Mesendoderm (in vitro differentiated cells): ENCODE measurements at places on chromosomes 1 and 21.
A peak's percentile ranks its signal among the peaks of the same experiment; 100 is the strongest.

DNA sequence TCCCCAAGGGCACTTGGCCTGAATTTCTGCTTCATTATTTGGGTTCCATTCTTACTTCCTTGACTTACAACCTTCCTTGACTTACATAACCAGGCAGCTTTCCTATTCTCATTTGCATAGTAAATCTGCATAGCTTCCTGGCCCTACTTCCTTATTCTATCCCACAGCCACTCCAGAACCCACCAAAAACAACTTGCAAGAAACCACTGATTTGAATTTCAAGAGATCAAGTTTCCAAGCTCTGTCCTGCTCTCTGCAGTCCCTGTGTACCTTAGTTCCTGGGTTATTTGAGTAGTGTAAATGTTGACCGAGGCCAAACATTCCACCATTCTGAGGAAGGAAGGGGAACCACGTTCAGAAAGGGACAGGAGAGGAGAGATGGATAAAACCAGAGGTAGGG, 603.3 kb downstream of the PTPRC start:
- H3K4me3 ChIP-seq, result no peak overlapping the region
- no peak overlapping the region for H3K27ac ChIP-seq
- no peaks in the 10 kb centered on the region for H3K36me3 ChIP-seq

DNA sequence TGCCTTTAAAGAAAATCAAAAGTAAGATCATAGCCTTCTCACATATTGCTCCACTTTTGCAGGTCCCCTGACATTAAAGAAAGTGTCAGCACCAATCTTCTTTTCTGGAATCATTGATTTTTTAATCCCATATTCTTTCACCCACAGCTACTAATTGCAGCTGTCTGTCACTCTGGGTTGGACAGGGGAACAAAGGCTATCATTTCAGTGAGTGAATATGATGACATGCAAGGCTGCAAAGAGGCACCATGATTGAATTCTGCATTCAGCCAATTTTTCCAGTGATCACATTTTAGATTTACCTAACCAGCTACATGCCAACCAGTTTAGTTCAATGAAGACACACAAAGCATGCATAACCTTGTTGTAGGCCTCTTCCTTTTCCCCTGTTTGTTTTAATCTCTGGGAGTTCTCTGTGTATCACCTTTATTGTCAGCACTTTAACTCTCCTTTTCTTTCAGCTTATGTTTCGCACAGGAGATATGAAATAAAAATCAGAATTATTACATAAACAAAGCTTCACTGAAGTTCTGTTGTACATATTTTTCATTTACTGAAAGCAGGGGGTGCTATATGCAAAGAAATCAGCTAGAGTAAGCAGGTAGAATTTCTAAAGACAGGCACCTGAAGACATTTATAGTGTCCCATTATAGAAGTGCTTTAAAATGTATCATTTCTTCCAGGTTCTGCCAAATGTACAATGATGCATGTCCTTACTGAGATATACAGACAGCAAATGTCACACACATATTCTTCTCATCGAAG, 584.8 kb downstream of the PLA2G4A start:
- no peaks in the 10 kb centered on the region for H3K36me3 ChIP-seq
- no peak overlapping the region for H3K27ac ChIP-seq
- no peak overlapping the region for H3K4me3 ChIP-seq
- H3K4me1 ChIP-seq, result peaks cover 3% of the 10 kb centered on the region

DNA sequence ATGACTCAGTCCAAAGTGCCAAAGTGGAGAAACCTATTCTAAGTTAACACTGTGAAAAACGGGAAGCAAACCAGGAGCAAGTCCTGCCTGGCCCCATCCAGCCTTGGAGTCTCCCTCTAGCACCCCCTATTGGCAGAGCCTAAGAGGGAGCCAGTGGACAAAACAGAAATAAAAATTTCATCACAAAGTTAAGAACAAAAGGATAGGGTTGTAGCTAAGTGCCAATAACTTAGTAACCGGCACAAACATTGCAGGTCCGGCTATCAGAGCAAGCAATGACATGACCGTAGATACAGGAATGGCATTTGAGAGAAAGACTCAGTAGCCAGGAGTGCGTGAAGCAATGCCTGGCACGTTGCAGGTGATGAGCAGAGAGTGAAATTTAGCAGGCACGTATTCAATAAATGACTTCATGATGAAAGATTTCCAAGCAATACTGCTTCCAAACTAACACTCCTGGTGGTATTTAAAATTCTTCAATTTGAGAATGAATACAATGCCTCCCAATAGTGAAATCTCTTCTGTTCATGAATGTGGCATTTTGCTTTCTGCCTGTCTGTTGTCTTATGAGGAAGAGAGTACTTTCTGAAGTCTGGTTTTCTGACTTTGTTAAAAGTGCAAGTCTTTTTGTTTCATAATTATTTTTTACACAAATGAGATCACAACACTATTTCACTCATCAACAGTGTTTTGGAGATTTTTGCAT, 391.0 kb downstream of the OMA1 start:
- H3K4me3 ChIP-seq, result no peak overlapping the region
- peaks cover 2% of the 10 kb centered on the region for H3K4me1 ChIP-seq
- DNase-seq, result peak; percentile 76
- no peaks in the 10 kb centered on the region for H3K27me3 ChIP-seq
- no peaks in the 10 kb centered on the region for H3K36me3 ChIP-seq
- H3K27ac ChIP-seq, result no peak overlapping the region

GRCh38 chr1:167935216-167936067, 1.0 kb upstream of the DCAF6 start:
- peak overlapping the region; percentile 76 for H3K4me3 ChIP-seq
- DNase-seq, result peak; percentile 82
- no peaks in the 10 kb centered on the region for H3K27me3 ChIP-seq
- no peaks in the 10 kb centered on the region for H3K36me3 ChIP-seq
- no peak overlapping the region for H3K27ac ChIP-seq
- no peaks in the 10 kb centered on the region for H3K4me1 ChIP-seq

DNA sequence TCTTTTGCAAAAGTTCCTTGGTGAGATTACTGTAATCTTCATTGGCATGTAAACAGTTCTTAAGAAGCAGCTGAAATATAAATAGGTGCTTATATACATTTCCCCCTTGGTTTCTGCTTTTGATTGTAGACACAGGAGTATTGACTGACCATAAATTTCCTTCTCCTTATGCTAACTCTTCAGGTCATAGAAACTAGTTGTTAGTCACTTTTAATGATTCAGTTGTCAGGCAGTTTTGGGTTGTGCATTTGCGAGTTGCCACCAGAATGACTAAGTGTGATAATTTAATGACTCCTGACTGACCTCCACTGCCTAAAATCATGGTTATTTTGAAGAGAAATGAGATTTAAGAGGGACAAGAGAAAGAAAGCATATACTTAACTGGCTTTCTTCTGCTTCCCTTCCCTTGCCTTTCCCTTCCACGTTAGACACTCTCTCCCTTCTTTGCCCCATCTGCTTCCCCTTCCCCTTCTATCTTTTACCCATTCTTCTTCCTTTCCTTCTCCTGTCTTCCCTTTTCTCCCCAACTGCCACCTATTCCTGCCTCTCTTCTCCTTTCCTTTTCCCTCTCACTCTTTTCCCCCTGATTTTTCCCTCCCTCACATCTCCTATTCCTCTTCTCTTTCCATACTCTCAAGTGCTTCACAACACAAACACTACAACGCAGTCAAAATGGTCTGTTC, 12.3 kb downstream of the ZMPSTE24 start:
- H3K4me3 ChIP-seq, result no peak overlapping the region
- H3K27me3 ChIP-seq, result no peaks in the 10 kb centered on the region
- H3K4me1 ChIP-seq, result no peaks in the 10 kb centered on the region
- no peak for DNase-seq

- no peak overlapping the region for H3K4me3 ChIP-seq
- H3K27ac ChIP-seq, result peak overlapping the region; percentile 99
- no peaks in the 10 kb centered on the region for H3K27me3 ChIP-seq
- H3K4me1 ChIP-seq, result peaks cover 52% of the 10 kb centered on the region
Measured at GRCh38 chr1:115648717-115649691, 7.2 kb downstream of the VANGL1 start.

DNA sequence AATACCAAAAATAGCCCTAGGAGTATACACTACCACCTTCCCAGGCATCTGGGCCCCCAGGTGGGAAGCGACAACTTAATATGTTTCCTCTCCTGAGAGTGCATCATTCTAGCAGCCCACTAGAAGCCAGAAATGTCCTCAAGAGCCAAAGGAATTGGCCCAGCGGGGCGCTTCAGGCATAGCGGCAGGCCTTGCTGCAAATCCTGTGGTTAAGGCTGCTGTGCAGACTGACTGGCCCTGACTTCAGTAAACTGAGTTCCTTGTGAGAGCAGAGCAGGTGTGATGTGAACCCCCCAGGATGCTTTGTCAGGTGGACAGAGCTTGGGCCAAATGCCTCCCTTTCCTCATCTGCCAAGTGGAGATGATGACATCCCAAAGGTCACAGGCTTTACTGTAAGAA, 29.7 kb upstream of the LDLRAP1 start:
- H3K4me3 ChIP-seq, result no peak overlapping the region
- H3K36me3 ChIP-seq, result no peaks in the 10 kb centered on the region
- no peaks in the 10 kb centered on the region for H3K4me1 ChIP-seq
- no peak overlapping the region for H3K27ac ChIP-seq

DNA sequence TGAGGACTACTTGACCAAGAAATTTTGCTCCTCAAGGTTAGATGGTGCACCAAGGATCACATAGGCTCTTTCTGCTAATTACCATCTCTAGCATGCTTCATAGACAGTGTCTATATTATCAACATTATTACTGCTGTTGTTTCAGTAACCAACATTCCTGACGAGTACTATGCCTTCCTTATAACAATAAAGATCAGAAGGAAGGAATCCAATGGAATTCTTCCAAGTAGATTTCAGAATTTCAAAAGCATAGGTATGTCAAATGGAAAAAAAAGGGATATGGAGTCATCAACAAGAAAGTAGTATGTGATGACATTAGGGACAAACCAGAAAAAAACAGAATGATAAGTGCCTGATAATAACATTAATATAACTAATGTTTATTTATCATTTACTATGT, 39.6 kb upstream of the LPGAT1 start:
- H3K4me1 ChIP-seq, result no peaks in the 10 kb centered on the region
- H3K4me3 ChIP-seq, result no peak overlapping the region
- no peak for DNase-seq
- H3K27me3 ChIP-seq, result no peaks in the 10 kb centered on the region
- no peaks in the 10 kb centered on the region for H3K36me3 ChIP-seq

GRCh38 chr1:39205781-39206464, 1.4 kb downstream of the MACF1 start:
- DNase-seq, result no peak
- H3K27me3 ChIP-seq, result no peaks in the 10 kb centered on the region
- H3K36me3 ChIP-seq, result no peaks in the 10 kb centered on the region
- H3K4me1 ChIP-seq, result peaks cover 15% of the 10 kb centered on the region
- no peak overlapping the region for H3K4me3 ChIP-seq

DNA sequence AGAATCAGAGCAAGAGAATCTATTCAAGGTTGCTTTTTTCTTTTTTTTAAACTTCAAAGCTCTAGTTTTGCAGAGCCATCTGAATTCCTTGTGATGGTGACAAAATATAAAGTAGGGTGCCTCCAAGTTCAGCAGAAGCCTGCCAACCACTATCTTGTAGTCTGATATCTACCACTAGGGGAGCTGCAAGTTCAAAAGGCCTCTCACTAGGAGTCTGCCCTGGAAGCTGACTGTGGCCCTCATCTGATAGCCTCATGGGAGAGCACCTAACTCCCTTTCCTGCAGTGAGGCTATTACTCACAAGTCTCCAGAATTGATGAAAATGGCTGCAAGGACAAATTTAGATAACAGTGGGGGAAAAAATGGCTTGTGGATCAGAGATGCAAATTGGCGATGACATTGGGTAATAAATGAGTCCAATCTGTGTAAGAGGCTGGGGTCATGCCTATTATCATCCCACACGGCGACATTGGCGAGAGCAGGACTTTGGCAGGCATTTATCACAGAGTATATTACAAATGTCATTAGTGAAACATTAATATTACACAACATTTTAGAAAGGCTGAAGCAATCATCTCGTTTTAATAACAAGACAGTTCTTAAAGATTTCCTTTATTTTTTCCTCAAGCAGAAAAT, 10.7 kb upstream of the ZP4 start:
- no peak overlapping the region for H3K4me3 ChIP-seq
- no peaks in the 10 kb centered on the region for H3K27me3 ChIP-seq
- H3K36me3 ChIP-seq, result no peaks in the 10 kb centered on the region
- peak; percentile 88 for DNase-seq

- H3K27me3 ChIP-seq, result no peaks in the 10 kb centered on the region
- peaks cover 15% of the 10 kb centered on the region for H3K4me1 ChIP-seq
- H3K36me3 ChIP-seq, result peaks cover 13% of the 10 kb centered on the region
- DNase-seq, result peak; percentile 11
- no peak overlapping the region for H3K4me3 ChIP-seq
Measured at GRCh38 chr1:37479255-37480124, 5.1 kb downstream of the ZC3H12A start.

GRCh38 chr21:15229390-15229789, 164.6 kb upstream of the NRIP1 start:
- DNase-seq, result no peak
- H3K27ac ChIP-seq, result no peak overlapping the region
- no peaks in the 10 kb centered on the region for H3K4me1 ChIP-seq
- H3K4me3 ChIP-seq, result no peak overlapping the region

DNA sequence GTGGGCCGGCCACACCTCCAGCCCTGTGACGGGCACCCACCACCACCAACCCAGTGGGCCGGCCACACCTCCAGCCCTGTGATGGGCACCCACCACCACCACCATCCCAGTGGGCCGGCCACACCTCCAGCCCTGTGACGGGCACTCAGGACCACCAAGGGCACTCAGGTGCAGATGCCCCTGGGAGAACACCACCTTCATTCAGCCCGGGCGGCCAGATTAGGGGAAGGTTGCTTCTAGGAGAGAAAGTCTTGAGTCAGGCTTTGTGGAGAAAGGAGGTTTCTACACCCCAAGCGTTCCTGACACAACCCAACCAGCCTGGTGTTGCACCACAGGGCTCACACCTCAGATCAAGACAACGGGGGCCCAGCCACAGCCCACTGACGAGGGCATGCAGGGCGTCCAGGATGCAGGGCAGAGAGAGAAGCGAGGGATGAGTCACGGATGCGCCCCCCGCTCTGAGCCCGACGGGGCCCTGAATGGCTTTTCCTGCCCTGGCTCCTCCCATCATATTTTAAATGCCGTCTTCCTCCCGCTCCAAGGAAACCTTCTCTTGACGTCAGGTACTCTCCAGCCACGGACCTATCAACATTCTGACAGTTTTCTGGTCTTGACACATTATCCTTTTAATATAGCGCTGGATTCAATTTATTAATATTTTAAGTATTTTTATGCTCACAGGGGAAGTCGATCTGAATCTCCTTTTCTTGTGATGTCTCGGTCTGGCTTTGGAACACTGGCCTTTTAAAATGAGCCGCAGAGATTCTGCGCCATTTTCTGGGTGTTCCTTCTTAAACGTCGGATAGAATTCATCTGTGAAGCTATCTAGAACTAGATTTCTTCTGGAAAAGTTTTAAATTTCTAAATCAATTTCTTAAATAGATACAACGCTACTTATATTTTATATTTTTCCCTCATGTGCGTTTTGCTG, 631 bp upstream of the SPATC1L start:
- H3K36me3 ChIP-seq, result peaks cover 4% of the 10 kb centered on the region
- peak overlapping the region; percentile 53 for H3K4me3 ChIP-seq
- peaks cover 2% of the 10 kb centered on the region for H3K4me1 ChIP-seq
- no peaks in the 10 kb centered on the region for H3K27me3 ChIP-seq
- H3K27ac ChIP-seq, result peak overlapping the region; percentile 4
